ENCODE measurements at places on chromosomes 16 and 17.

DNA sequence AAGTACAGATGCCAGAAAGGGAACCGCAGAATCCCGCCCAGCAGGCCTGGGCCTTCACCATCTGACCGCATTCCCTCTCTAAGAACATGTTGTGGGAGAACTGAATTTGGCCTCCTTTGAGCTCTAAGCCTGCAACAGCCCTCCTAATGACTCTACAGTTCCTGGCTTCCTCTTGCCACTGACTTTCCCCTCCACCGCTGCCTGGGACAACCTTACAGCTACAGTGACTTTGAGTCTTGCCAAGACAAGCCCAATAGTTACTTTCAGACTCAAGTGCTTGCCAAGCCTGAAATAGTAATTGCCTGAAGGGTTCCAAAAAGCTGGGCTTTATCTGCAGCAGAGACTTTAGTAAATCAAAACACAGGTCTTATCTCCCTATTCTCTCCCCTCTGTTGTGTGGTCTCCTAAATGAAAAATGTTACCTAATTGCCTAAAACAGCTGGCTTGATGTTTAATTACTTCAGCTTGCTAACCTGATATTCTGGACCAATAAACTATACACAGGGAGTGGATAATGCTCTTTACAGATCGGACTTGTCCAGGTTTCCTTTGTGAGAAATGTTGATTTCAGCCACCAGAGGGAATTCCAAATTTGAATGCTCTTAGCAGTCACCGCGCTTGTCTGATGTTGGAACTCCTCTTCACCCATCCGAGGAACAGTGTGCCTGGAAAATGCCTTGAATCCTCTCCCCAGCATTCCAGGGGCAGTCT, 85.1 kb upstream of the TBX2 start:
- DNase-seq, result no peak

DNA sequence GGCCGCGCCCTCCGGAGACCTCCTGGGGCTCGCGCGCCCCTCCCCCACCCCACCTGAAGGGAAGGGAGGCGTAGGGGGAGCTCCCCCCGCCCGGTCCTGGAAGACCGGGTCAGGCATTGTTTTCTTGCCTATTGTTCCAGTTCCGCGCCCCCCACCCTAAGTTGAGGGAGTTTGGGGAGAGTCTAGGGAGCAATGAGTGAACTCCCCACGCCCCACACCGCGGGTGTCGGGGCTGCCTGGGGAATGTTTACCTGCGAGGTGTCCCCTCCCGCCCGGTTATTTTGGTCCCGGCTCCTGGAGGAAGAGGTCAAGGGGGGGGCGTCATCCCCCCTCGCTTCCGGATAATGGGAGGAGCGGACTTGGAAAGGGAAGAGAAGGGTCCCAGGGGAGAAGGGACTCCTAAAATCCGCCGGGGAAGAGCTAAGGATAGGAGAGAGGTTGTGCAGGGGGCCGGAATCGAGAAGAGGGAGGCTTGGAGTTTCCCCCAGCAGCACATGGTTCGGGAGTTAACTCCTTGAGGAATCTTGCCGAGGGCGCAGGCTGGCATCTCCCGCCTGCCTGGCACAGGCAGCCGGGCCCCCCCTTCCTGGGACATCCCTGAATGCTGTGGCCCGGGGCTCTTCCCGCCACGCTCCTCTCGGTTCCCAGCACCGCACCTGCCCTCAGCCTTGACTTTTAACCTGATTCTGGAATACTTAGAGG, 881 bp downstream of the MLLT6 start:
- DNase-seq, result peak; percentile 22

- no peak for DNase-seq
Measured at GRCh38 chr17:2194889-2195335, 108.7 kb downstream of the SMG6 start.

- peak; percentile 38 for DNase-seq
Measured at GRCh38 chr16:2467528-2468232, 3.4 kb upstream of the NTN3 start.

GRCh38 chr17:27446569-27447301, 9.5 kb upstream of the KSR1 start:
- no peak for DNase-seq

- DNase-seq, result no peak
Measured at GRCh38 chr16:89446136-89446974, 44.0 kb downstream of the ANKRD11 start.
